ENCODE measurements at places on chromosomes 7 and 10.

DNA sequence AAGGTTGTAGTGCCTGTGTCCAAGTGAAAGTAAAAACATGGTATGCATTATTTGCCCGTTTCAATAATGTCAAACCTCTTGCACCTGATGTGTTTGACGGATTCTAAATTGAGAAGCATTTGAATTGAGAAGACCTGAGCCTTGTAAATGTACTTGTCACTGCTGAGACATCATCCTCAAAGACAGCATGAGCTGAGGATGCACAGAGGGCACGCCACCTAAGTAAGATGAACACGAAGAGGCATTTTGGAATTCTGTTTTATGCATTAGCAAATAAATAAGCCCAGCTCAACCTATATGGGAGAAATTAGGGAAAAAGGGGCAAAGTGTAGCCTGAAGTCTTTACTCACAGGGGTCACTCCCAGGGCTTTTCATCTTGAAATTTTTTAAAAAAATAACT, 73.8 kb upstream of the SORCS1 start:
- no peak for DNase-seq

GRCh38 chr7:39745320-39745719, 121.9 kb downstream of the RALA start:
- DNase-seq = no peak

GRCh38 chr7:4135301-4135700, 546.8 kb upstream of the FOXK1 start:
- no peak for DNase-seq

DNA sequence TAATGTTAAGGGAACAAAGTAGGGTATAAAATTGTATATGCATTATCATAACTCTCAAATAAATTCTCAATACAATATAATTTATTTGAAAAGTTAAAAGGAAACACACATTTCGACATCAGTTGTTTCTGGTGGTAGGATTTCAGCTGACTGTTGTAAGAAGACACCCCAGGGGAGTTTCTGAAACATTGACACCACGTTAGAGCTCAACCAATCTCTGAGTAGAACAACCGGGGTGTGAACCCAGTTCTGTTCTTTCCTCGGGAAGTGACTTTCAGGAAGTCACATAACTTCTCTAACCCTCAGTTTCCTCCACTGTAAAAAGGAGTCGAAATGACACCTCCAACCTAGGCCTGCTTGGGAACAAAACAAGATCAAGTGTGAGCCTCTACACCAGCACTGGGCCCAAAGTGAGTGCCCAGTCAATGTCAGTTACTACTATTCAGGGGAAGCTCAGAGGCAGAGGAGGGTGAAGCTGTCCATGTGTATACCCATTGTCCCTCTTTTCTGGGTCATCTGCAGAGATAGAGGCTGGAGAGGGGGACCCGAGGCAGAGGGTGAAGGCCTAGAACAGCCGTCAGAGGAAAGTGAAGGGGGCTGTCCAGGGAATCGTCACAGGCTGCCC, 67.1 kb downstream of the AOAH start:
- DNase-seq = no peak

Data from activated T-cell treated with anti-CD3 and anti-CD28 coated beads for 1 hour (primary cell).